CD4-positive, alpha-beta T cell treated with Interleukin-17A for 4 hours (primary cell): ENCODE measurements at places on chromosomes 11 and 22.

GRCh38 chr11:46278387-46279125 lies 1.1 kb downstream of the CREB3L1 start:
- peak; percentile 47 for DNase-seq

DNA sequence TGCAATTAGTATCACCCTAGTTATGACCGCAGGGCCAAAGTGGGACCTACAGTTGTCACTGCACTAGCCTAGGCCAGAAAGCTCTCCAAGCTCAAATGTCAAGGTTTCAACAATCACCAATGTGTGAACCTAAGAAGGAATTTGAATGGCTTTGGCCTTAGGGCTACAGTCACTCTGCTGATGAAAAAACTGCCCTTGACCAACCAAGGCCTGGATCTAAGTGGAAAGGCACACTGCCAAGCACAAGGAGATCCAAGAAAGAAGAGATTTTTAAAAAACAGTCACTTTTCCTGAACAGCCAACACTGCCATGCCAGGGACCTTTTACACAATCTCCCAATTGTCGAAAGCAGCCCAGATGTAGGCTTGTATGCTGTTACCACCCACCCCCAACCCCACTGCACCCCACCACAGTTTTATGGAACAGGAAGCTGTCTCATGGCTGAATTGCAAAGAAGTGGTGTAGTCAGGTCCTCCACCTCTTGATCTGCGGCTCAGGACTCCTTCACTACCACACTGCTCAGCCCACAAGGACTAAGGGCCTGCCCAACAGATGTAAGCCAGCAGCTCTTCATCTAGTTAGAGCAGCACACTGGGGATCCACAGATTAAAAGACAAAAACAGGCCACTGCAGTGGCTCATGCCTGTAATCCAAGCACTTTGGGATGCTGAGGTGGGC lies 32.9 kb downstream of the SMCO4 start:
- no peak for DNase-seq

DNA sequence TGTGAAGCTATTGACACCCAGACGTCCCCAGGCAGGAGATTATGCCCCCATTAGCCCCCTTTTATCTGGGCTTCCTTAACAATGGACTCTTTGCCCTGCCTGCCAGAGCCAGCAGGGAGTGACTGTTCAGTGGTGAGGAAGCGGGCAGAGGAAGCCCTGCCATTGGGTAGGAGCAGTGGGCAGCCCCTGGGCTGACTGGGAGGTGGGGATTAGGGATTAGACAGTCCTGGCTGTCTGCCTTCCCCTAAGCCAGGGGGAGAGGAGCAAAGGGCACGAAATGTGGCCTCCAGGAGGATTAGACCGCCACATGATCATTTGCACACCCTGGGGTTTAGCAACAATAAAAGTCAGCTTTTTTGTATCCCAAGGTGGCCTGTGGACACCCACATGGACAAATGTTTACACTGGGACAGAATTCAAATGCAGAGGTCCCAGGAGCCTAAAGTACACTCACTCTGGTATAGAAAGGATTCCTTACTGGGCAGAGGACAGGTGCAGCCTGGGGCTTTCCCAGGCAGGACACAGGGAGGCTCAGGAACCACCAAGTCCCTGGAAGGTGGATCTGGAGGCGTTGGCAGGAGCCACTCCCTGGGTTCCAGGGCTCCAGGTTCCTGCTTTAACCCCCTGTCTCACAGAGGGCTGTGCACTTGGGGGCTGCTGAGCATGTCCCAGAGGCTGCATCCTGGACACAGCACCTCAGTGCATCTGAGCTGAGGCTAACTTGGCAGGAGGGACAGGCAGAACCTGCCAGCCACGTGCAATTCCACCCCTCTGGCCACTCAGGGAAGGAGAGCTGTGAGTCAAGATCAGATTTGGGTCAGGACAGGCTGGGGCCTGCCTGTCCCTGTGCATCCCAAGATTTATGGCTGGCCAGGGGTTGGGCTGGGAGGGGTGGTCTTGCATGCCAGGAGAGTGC lies 2.1 kb downstream of the PNPLA3 start:
- no peak for DNase-seq

DNA sequence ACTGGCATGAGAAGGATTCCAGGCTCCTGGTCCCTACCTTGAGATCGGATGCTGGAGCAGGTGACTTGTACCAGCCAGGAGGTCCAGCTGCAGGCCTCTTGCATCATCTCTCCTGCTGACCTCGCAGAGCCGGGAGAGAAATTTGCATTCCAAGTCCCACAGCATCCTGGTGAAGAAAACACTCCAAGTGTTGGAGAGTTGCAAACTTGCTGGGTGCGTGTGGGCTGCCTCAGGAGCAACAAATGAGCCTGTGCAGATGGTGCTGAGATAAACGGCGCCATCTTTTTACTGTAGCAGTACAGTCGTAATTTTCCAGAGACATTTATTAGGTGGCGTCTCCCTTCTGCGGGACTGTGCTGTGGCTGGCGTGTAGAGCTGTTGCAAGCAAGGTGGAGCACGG lies 32.1 kb upstream of the ZBTB16 start:
- DNase-seq: no peak

DNA sequence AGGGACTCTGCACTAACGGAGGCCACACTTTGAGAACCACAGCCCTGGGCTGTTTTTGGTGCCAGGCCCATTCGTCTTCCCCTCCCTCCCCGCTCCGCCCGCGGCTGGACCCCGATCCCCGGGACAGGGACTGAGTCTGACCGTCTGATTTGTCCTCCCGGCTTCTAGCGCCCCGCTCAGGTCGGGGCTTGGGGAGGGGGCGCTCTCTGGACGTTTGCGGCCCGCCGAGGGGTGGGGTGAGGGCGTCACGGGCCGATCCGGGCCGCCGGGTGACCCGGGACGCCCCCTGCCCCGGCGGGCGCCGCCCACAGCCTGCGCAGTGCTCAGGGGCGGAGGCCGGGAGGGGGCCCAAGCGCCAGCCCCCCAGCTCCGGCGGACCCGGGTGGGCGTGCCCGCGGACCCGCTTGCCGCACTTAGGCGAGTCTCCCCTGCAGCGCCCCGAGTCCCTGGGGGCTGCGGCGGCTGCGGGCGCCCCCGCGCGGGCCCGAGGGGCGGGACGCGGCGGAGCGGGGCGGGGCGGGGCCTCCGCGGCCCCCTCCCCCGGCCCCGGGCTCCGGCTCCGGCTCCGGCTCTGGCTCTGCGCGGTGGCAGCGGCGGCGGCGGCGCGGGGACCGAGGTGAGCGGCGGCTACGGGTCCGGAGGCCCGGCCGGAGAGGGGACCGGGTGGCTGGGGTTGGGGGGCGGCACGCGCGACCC lies 33.7 kb upstream of the PRR5 start:
- peak; percentile 61 for DNase-seq
